ENCODE measurements at places on chromosomes 2 and 18.

DNA sequence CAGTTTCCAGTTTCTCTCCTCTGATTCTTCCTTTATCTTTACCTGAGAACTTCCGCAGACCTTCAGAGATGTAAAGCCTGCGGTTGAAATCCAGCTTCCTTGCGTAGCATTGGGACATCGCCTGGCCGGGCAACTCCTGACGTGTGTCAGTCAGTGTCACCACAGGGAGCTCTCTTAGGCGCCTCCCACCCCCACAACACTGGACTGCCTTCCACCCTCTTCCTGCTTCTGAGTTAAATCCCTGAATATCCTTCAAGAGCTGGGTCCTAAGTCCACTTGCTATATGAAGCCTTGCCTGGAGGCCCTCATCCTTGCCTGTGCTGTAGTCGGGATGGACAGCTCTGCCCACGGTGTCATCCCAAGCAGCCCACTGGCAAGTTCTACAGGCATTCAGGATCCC is 179.4 kb downstream of the SEPTIN10 start:
- no peak for DNase-seq

DNA sequence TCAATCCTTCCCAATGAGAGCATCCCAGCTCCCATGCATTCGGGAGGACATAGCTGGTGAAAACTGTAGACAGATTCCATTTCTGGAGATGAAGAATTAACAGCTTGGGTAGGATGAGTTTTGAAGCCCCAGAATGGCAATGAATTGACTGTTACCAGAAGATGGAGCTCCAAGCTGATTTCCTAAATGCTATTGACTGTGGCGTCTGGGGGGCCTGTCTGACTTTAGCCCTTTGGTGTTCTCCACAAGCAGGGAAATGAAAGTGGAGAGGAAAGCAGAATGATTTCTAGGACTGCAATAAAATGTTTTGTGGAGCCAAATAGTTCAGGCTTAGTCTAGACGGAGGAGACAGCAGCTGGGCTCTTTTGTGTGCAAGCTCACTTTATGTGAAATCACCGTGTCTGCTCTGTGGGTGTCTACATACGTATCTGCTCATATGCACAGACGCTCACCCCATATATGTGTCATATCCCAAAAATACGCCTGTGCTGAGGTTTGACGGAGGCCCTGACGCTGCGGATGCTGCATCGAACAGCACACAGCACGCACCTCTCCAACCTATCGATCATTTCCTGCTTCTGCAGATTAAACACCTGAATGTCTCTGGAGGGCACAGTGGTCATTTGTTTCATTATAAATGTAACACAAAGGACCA is 166.4 kb upstream of the PXDN start:
- no peak for DNase-seq

- no peak for DNase-seq
These were observed 25.6 kb downstream of the DNMT3A start for GRCh38 chr2:25316101-25316500.

GRCh38 chr18:8705961-8706790 is 820 bp downstream of the MTCL1 start:
- no peak for DNase-seq

DNA sequence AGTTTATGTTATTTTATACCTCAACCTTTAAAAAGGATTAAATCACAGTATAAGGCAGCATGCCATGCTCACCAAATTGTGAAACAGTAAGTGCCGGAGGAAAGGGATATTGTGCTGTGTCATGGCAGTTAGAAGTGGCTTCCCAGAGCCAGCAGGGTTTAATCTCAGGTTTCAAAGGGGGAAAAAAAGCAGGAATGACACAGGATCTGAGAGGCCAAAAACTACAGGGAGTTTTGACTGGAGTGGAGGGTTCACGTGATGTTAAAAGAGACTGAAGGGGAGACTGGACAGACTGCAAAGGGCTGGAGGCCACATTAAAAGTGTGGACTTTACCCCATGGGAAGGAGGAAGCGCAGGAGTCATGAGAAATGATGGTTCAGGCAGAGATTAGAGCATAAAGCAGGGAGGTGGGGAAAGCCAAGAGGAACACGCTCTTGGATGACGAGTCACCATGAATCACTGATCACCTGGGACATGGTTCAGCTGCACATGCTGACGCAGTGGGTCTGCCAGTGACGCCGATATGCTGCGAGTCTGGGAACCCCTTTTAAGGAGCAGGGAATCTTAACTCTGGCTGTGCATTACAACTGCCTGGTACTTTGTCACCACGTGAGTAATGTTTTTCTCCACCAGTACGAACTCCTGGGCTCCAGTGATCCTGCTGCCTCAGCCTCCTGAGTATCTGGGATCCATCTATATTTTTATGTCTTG is 6.1 kb downstream of the CHMP1B start:
- DNase-seq: no peak
